Chondrocyte (in vitro differentiated cells): ENCODE measurements at places on chromosomes 12 and 14. TPM values are rescaled to one million over a fixed set of nuclear protein-coding genes. Genes with fewer than 3 reads are reported as not detected.

DNA sequence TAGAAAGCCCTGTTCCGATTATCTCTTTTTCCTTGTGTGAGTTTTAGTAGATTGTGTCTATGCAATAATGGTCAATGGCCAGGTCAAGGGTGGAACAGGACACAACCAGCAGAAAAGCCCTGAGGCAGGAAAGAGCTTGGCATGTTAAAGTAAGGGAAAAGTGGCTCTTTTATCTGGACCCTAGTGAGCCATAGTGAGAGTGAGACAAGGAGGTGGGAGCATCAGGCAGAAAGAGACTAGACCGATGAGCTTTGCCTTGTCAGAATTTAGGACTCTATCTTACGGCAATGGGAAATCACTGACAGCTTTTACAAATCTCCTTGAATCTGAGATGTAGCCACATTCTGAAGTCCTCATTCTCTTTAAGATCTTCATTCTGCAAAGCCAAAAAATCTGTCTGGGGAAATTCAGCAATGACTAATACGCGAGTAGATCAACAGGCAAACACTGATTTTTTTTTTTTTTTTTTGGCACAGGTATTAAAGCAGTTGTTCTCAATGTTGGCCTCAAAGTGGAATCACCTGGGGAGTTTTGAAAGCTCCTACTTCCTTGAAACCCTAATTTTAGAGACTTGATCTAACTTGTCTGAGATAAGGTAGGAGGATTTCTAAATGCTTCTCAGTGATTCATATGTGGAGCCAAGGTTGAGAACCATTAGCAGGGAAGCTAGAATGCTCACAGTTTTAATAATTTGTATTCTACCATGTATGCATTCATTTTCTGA lies 33.9 kb downstream of the TMEM19 start:
- peaks cover 1% of the 10 kb centered on the region for H3K36me3 ChIP-seq
- H3K27me3 ChIP-seq: no peaks in the 10 kb centered on the region
- no peak overlapping the region for H3K27ac ChIP-seq
- no peak for DNase-seq
- no peaks in the 10 kb centered on the region for H3K4me1 ChIP-seq

- H3K27ac ChIP-seq: no peak overlapping the region
- H3K4me3 ChIP-seq: no peak overlapping the region
- DNase-seq: no peak
- no peaks in the 10 kb centered on the region for H3K36me3 ChIP-seq
- no peaks in the 10 kb centered on the region for H3K27me3 ChIP-seq
- peaks cover 4% of the 10 kb centered on the region for H3K4me1 ChIP-seq
These were observed 13.9 kb upstream of the KRT8 start for GRCh38 chr12:52918784-52919183.

DNA sequence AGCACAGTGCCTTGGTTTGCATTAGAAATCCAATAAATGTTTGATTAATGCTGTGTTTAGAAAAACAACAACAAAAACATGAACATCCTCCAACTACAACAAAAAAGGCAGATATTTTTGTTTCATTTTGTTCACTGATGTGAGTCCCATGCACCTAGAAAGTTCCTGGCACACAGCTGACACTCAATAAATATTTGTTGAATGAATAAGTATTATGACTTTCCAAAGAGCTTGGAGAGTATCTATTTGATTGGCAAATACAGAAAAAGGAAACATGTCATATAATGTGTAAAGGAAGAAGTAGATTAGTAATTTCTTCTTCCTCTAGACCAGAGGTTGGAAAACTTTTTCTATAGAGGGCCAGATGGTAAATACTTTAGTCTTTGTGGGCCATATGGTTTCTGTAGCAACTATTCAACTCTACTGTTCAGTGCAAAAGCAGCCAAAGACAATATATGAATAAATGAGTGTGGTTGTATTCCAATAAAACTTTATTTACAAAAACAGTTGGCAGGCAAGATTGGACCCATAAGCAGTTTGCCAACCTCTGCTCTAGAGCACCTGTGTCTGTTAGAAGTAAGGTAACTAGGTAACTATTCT lies 312.3 kb upstream of the DIO2 start:
- peaks cover 9% of the 10 kb centered on the region for H3K4me1 ChIP-seq
- H3K4me3 ChIP-seq: no peak overlapping the region
- H3K36me3 ChIP-seq: no peaks in the 10 kb centered on the region
- H3K27me3 ChIP-seq: no peaks in the 10 kb centered on the region

- H3K36me3 ChIP-seq: no peaks in the 10 kb centered on the region
- H3K27me3 ChIP-seq: no peaks in the 10 kb centered on the region
- DNase-seq: no peak
- H3K27ac ChIP-seq: peak overlapping the region; percentile 97
- no peak overlapping the region for H3K4me3 ChIP-seq
These were observed 14.5 kb upstream of the IL22 start for GRCh38 chr12:68267892-68268396.

DNA sequence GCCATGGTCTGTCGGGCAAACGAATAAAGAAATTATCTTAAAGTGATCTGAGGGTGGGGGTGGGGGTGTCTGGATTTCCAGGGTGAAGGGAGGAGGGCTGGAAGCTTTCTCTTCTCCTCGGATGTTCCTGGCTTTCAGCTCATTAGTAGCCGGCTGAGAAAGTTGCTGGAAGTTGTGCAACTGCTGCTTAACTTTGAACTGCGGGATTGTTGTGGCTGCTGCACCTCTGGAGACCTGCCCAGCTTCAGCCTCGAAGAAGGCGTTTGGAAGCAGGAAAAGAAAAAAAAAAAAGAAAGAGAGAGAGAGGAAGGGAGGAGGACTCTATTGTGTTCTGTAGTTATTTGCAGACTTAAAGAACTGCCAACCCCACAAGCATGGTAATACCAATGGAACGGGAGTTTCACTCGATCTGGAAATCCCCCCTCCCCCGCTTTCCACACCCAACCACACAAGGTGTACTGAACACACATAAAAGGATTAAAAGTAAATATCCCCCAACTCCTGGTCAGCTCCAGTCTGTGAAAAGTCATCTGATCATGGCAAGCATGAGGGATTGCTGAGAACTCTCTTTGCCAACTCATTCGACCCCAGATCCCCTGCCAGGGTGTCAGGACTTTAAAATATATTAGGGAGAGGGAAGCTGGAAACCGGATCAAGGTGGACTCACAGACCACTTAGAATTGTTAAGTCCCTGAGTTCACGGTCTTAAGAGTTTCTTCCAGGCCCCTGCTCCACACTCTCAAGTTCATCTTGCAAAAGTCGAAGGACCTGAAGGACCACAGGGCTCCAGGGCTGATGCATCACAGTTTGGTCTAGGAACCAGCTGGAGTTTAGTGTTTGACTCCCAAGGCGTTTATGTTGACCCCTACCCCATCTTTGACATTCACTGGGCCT lies at the start of gene RASSF9:
Gene RASSF9 (minus strand): TSS at position 213 of the 894 bp plus-strand sequence. CDS start 208 bp downstream, at position 5.
- peaks cover 21% of the 10 kb centered on the region for H3K4me1 ChIP-seq
- peak within 1 kb of the TSS; percentile 32 for H3K27ac ChIP-seq
- no peaks in the 10 kb centered on the region for H3K36me3 ChIP-seq
- H3K4me3 ChIP-seq: peak within 1 kb of the TSS; percentile 63
- H3K27me3 ChIP-seq: peaks cover 6% of the 10 kb centered on the region

The RAP1B gene
- total RNA-seq: 163 to 239 TPM (median 229 TPM) in 3 replicates

The PARPBP gene
- 3.8 to 5.2 TPM (median 3.9 TPM) in 3 replicates for total RNA-seq
